SJSA1 (cell line): ENCODE measurements at places on chromosomes 7 and 10.

DNA sequence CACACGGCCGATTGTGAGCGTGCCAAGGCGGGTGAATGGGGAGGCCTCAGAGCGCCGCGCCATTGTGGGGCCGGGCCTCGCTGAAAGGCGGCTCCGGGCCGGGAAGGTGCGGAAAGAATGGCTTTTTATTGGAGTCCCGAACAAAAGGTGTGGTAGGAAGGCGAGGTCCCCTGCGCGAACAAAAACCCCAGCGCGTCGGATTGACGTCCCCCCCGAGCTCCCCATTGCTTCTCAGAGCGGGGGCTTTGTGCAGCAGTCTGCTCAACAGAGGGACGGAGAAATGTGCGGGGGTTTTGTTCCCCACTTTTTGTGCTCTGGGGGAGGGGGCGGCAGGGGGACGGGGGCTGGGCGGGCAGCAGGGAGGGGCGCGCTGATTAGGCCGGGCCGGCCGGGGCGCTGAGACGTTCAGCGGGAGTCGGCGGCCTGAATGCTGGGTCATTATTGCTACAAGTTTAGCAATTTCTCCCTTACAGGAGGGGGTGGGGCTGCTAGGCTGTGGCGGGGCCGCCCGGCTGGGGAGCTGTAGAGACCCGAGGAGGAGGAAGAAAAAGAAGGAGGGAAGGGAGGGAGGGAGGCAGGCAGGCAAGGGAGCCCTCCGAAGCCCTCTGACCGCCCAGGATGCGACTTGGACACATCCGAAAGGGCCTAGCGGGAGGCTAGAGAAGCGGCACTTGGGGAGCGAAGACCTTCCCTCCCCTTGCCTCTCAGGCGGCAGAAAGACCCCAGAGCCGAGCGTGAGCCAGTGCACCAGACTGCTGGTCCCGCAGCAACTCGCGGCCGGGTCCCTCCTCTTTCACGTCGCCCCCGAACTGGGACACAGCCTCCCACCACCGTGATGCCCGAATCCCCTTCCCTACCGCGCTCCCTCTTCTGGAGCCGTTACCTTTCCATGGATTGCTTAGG, 4.6 kb downstream of the NKX2-3 start:
- no peak for DNase-seq

GRCh38 chr7:51077987-51078370, 238.6 kb downstream of the COBL start:
- DNase-seq, result no peak

- no peak for DNase-seq
Observed at GRCh38 chr7:33237036-33237435, 107.7 kb downstream of the BBS9 start.

DNA sequence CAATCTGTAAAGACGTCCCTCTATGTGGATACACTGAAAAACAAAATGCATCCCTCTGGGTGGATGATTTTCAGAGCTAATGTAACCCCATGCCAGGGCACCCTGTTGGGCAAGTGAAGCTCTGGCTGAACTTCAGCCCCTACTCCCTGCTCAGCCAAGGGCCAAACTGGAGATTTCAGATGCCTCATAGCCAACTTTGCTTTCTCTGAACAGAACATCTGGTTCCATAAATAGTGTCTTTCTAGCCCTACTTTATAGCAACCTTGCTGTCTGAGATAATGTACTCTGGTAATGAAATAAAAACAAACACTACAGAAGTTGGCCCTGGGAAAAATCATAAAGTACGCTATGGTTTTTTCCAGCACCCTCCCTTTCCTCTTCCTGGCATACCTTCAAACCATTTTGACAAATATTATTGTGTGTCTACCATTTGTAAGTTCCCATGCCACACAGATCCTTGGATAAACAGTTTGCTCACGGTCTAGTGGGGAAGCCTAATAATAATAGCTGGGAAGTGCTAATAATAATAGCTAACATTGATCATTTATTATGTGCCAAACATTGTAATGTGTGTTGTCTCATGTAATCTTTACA, 3.4 kb downstream of the ENTPD1 start:
- no peak for DNase-seq

DNA sequence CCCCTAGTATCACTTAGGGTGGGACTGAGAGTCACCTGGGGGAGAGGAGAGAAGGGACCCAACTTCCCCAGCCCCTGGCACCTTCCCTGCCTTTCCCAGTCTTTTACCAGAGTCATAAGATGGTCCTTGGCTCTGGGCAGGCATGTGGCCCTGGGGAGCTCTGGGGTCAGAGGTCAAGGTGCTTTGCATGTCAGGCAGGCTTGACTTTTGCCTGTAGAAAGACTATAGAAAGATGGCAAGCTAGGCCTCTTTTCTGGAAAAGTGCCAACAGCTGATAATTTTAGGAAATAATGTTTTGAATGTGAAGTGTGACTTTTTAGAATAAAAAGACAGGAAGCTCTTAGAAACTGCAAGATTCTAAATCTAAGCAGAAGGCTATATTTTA, 67.5 kb downstream of the MKI67 start:
- no peak for DNase-seq

- no peak for DNase-seq
Observed at GRCh38 chr7:146002431-146003078, 114.0 kb upstream of the CNTNAP2 start.
